NCI-H1436 (cell line): ENCODE measurements at places on chromosomes 3 and 15.
A peak's percentile ranks its signal among the peaks of the same experiment; 100 is the strongest.

GRCh38 chr15:75450307-75451201 lies 936 bp downstream of the SIN3A start:
- peak; percentile 94 for DNase-seq

DNA sequence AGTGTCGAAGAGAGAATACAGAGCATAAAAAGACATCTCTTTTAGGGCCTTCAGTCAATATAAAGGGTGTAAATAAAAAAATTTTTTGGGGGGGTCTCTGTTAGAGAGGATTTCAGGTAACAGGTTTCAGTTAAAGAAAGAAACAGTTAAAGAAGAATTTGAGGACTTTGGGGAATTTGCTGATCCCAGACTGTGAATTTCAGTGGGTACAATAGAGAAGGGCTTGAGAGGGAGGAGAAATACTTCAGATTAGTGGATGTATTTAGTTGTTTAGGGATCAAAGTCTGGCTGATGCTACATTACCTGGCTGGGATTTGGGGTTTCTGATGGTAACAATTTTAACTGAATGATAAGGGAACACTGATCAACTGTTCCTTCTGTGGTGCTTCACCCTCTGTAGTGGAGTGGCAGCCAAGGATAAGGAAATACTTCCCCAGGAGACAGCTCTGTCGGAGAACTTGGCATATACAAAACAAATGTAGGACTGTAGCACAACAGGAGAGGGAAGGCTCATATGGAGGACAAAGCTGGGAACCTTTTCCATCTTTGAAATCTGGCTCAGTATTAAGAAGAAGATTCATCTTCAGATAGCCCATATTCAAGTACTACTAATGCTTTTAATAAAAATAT lies 79.2 kb downstream of the MEF2A start:
- no peak for DNase-seq

GRCh38 chr3:31361371-31362273 lies 171.1 kb upstream of the STT3B start:
- no peak for DNase-seq

DNA sequence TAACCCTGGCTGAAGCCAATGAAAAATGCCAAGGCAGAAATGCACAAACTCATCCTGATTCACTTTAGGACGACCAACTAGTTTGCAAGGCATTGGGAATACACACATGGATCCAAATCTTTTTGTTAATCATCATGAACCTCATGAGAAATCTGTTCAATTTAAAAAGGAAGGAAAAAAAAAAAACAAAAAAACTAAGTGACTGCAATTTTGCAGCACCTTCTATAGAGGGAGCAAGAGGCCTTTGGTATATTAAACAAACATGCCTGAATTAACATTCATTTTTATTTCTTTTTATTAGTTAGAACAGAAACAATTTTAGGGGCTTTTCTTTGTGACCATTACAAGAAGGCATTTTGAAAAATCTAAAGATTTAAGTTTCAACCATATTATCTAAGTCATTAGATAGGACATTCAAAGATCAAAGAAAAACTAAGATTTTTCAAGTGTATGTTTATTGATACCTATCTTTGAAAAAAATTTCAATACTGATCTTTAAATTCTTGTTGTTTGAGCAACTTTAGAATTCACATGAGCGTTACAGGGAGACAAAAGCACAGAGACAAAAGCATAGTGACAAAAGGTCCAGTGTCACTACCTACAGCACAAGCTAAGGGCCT lies 182.4 kb downstream of the CBLB start:
- DNase-seq = peak; percentile 29

GRCh38 chr3:183497313-183497712 lies 58.2 kb downstream of the KLHL6 start:
- no peak for DNase-seq

DNA sequence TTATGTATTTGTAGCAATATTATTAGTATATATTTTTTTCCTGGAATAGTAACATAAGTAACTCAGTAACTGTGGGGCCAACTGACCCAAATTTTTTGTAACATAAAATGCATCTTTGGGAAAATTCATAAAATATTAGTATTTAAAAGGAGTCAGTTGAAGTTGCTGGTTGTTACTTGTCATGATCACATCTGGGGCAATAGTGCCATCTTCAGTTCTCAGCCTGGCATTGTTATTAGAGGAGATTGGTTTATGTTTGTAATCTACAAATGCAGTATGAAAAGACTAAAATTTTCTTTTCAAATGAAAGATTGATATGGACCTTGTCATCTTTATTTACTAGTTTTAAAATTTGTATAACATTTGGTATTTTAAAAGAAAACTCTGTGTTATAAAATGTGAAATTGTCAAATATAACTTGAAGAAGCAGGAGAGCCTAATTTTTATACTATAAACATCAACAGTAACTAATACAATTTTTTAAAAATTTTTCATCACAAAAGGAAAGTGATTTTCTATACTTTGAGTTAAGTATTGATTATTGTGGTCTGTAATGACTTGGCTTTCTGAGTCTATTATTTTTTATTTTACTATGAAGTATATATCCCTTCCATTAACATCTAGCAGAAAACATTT lies 38.8 kb upstream of the MLF1 start:
- peak; percentile 20 for DNase-seq

- DNase-seq = peak; percentile 19
Measured at GRCh38 chr3:183188895-183189462, 26.4 kb upstream of the LAMP3 start.

GRCh38 chr3:35263477-35263876 lies 375.8 kb upstream of the ARPP21 start:
- no peak for DNase-seq

- no peak for DNase-seq
Measured at GRCh38 chr15:70526974-70527325, 236.4 kb downstream of the UACA start.

DNA sequence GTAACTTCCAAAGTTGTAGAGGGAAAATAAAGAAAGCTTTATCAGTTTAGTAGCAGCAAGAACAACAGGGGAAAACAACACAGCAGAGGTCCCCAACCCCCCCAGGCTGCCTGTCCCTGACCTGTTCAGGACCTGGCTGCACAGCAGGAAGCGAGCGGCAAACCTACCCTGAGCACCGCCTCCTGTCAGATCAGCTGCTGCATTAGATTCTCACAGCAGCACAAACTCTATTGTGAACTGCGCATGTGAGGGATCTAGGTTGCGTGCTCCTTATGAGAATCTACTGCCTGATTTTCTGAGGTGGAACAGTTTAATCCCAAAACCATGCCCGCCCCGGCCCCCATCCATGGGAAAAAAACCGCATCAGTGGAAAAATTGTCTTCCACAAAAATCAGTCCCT lies 40.3 kb downstream of the USP50 start:
- no peak for DNase-seq

DNA sequence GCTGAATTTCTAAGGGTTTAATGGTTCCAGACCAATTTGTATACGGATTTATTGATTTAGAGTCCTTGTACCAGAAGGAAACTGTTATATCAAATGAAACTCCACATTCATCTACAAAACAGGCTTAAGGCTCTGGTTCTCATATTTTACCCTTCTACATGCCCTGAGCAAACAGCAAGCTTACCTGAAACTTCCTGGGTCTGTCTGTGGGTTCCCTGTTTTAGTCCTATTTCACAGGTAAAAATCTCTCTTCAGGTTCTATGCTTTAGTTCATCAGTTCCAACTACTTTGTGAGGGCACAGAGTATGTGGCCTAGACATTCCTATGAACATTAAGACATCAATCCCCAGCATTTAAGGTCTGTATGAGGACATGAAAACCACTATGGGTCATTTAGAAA lies 57.7 kb downstream of the RFX7 start:
- no peak for DNase-seq

GRCh38 chr15:63186065-63186464 lies 3.3 kb upstream of the RAB8B start:
- no peak for DNase-seq

- no peak for DNase-seq
Measured at GRCh38 chr15:84638103-84638502, 16.0 kb downstream of the WDR73 start.

DNA sequence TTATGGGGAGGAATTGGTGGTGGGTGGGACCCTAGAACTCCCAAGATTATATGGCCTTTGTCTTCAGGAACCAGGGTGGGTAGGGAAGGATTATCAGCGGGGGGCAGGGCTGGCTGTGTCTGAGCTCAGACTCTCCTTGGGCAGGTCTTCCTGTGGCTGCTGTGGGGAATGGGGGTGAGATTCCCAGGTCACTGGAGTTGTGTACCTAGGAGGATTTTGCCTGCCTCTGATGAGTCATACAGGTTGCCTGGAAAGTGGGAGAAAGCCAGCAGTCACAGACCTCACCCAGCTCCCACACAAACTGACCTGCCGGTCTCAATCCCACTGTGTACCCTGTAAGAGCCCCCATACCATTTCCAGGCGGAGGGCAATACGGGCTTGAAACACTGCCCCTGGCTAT lies 209.9 kb upstream of the CNTN3 start:
- DNase-seq = no peak
